Stimulated activated CD8-positive, alpha-beta memory T cell treated with anti-CD3 and anti-CD28 coated beads, Interleukin-7, amount 100 ng/mL, for 1 hour (primary cell): ENCODE measurements at places on chromosomes 5 and 9.

DNA sequence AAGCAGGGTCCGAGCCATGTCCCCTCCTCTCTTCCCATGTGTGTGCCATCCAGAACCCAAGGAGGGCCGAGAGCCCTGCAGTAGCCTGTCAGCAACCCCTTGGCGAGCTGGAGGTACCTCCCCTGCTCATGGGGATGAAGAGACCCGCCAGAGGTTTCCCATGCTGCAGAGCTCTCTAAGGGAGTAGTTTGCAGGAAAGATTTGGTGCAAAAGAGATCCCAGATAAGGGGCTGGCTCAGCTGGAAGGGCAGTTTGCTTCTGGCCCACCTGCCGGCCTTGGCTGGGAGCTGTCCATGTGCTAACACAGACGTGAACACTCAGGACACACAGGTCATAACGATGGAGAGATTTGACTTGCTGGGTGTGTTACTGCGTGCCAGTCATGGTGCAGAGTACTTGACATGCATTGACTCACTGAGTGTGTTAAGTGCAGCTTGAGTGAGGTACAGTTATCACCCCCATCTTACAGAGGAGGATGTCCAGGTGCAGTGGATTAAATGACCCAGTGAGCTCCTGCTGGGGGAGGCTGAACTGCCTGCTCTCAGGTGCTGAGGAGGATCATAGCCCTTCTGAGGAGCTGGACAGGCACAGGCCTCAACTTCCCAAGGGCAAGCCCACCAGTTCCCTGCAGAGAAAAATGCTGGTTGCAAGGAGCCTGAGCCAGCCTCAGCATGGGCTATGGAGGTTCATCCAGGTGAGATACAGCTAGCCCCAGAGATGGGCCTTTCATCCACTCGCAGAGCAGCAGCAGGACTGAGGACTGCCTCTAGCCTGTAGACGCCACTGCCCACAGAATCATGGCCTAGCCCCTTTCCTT is 6.3 kb upstream of the SLC25A48 start:
- DNase-seq, result no peak

DNA sequence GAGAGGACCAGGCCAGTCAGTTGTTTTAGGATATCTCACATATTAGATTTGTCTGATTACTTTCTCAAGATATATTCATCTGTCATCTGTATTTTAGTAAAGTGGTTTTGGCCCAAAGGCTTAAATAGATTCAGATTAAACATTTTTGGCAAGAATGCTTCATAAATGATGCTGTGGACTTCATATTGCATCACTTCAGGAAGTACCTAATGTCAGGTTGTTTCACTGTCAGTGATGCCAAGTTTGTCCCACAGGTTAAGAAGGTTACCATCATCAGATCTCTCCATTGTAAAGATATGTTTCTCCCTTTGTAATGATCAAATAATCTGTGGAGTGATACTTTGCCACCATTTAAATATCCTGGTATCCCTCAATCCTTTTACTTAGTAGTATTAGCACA is 37.3 kb downstream of the ERCC6L2 start:
- no peak for DNase-seq

- no peak for DNase-seq
These were observed 318.3 kb upstream of the ITGA1 start for GRCh38 chr5:52469420-52469819.

- no peak for DNase-seq
These were observed 340.0 kb upstream of the EDIL3 start for GRCh38 chr5:84724683-84725082.

GRCh38 chr5:93611976-93612854 is 29.2 kb downstream of the NR2F1 start:
- DNase-seq, result no peak

DNA sequence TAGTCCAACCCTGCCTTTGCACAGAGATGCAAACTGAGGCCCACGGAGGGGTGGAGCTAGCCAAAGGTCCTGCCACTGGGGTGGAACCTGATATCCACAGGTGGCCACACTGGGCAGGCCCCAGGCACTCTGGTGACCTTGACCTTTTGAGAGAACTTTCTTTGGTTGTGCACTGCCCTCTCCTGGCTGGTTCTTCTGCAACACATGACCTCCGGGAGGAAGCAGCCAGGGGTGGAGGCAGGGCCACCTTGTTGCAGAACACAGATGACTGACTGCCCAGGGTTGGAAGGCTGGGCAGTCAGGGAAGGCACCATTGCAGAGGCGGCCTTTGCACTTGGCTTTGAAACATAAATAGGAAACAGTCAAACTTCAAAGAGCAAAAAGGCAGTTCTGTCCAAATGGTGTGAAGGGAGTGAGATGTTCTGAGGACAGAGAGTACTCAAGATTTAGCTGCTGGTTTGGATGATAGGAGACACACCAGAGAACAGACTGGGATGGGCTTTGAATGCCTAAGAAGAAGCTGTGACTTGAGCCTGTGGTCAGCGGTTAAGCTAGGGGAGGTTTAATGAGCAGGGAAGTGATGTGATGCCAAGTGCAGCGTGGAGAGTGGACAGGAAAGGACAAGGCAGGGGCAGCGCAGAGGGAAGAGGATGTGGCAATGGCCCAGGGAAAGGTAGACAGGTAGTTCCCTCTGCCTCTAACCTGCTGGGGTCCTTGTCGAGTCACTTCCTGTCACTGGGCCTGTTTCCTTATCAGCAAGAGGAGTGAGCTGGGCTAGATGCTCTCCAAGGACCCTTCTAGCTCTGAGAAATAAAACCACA is 6.8 kb upstream of the TCOF1 start:
- peak; percentile 19 for DNase-seq

GRCh38 chr5:94196953-94197352 is 421.5 kb downstream of the KIAA0825 start:
- no peak for DNase-seq

DNA sequence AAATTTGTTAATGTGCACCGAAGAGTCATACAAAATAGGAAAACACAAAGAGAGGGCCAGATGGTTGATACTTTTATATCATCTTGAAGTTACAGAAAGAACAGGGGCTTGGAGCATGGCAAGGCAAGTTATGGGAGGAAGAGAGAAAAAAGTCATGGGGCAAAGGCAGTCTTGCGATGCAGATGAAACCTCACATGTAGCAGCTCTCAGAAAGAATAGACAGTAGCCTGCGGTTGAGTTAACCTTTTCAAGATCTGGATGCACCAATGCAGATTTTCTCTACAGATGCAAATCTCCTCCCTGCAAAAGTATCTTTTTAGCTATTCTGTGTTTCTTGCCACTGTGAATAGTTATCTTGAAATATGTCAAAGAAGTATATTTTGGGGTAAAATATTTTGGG is 243.9 kb downstream of the TMEM167A start:
- no peak for DNase-seq

DNA sequence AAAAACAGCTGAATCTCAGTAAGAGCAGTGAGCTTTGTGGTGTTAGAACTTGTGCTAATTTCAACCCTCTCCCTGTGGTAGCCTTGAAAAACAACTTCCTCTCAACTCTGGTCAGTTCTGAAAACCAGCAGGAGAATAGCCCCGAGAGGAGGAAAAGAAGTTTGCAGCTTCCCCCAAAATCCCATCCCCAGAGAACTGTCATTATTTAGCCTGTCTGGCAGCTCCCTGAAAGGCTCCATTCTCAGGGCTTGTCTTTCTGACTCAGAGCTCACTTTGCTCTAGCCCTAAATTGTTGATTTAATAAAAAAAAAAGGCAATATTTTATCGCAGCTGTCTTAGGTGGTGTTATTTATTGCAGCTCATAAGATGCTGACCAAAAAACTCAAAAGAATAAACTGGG is 11.4 kb upstream of the SLC45A2 start:
- no peak for DNase-seq

DNA sequence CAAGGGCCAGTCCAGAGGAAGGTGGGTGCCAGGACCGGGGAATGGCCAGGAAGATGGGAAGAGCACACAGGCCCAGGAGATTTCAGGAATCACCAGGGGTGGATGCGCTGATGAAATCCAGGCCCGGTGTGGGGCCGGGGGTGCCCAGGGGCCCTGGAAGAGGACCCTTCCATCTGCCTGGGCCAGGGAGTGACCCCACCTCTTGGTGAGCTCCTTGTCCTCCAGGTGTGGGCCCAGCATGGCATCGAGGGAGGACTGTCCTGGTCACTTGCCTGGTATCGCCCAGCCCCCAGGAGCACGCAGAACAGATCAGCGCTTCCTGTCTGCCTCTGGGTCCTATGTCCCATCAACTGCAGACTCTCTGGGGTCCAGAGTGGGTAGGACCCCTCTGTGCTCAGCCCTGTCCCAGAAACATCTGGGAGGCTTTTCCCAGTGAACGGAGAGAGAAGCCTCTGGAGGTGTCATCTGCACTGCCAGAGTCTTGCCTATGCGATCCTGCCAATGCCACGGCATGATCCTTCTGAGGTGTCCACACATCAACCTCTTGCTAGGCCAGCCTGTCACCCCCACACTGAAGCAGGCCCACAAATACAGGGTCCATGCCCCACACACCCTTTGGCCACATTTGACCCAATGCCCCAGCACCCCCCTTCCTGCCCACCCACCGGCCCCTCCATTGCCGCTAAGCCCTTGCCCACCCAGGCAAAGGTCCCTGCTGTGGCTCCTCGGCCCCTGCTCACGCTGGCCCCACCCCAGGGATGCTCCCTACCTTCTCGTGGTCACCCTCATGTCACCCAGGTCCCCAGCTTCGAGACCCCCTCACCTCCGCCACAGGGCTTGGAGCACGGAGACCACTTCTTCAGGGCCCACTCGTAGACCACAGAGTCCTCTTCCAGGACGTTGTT is 67.2 kb downstream of the ZNF354C start:
- DNase-seq, result no peak

GRCh38 chr5:322942-323879 is 1.7 kb downstream of the AHRR start:
- DNase-seq, result no peak

DNA sequence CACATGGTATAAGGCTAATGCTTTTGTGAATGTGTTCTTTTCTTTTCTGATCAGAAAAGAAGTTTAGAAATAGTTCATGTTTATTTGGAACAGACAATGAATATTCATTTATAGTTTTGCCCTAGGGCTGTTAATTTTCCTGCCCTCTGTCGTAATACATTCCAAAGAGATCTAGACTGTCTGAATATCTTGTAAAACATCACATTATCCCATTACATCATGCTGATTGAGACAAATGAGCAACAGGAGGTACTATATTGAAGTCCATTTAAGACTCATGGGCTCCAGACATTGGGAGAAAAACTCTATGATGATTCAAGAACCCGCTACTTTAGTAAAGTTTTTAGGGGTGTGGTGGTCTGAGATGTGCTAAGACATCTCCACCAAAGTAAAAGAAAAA is 121.2 kb upstream of the MAP1B start:
- DNase-seq, result no peak

DNA sequence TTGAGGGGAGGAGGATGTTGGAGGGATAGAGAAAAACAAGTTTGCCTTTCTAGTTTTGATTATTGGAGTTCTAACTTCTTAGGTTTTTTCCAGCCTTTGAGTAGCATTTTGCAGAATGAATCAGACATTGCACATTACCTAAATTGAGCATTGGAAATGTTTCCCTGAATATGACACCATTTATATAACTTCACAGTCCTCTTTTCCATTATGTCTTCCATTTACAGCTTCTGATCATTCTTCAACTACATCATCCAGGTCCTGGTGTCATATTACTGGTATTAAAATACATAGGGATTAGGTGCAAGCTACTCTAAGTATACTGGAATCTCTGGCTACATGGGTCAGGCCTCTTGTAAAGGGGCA is 286.1 kb downstream of the ARHGAP26 start:
- DNase-seq, result no peak

DNA sequence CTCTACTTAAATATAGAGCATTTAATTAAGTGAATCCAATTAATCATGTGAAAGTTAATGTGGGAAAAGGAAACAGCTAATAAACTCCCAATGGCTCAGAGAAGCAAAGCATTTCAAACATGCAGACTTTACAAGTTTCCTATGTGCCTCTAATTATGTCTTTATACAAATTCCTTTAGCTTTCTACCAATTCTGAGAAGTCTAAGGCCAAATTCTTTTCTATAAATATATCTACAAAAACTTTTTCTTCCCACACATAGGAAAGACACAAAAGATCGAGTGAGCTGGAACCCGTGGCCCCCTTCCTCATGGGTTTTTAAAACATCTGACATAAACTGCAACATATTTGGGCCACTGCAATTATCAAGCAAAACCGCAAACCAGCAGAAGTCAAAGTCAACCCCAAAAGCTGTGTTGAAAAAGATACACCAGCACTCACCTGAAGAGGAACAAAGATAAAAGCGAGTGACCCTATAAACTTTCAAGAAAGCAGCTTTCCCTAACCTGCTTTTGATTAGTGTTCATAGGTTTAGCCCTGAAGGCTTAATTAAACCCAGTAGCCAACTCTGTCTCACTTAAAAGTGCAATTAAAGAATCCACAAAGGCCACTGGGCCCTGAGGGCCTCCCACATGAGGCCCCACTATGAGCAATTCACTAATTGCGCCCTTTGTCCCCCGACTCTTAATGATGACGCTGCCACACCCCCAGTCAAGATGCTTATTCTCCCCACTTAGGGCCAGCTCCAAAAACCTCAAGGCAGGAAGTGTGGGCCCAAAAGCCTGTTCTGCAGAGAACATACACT is 12.1 kb downstream of the SEMA5A start:
- no peak for DNase-seq

GRCh38 chr9:117987945-117988344 is 283.7 kb downstream of the TLR4 start:
- DNase-seq, result no peak

DNA sequence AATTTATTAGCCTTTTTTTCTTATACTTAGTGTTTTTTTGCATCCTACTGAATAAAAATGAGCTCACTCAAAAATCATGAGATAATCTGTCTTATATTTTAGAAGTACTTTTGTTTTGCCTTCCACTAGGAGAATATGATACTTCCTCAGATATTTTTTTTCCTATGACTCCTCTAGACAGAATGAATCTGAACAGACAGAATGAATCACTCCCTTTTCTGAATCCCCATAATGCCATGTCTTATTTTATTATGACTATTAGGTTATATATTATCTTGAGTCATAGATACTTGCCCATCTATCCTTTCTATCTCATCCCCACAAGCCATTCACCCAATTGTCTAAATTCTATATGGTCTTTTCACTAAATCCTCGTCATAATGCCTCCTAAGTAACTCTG is 134.6 kb downstream of the BRINP1 start:
- no peak for DNase-seq

GRCh38 chr5:177008716-177009115 is 2.1 kb upstream of the UIMC1 start:
- DNase-seq, result no peak

- DNase-seq, result no peak
These were observed 12.6 kb upstream of the ERGIC1 start for GRCh38 chr5:172821340-172821985.

DNA sequence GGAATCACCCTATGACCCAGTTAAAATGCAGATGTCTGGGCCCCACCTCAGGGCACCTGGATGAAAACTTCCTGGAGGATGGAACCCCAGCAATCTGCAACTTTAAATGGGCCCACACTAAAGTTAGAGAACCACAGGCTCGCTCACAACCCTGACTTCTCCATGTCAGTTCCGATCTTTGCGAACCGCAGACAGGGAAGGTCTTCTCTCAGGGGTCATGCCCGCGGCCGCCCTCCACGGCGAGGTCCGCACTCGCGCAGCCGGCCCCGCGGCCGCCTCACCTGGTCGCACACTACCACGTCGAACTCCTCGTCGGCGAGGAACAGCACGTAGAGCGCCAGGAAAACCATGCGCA is 499 bp downstream of the ALG2 start:
- no peak for DNase-seq
